ENCODE measurements at places on chromosomes 1 and 21.

GRCh38 chr1:205965036-205965884 is 22.0 kb upstream of the SLC26A9 start:
- no peak for DNase-seq

DNA sequence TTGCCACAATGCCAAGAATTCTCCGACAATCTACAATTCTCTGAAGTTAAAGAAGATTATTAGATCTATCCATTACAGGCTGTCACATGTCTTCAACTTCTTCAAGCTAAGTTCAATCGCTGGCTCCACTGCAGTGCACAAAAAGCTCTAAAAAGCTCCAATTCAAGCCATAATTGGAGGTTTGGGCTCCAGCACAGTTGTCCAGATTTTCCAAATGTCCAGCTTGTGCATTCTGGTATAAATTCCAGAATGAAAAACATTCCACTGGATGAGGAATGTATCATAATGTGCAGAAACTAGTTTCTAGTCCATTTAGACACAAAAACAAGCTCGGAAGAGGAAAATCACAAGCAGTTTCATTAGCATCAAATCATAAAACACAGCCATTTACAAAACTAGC is 138.6 kb downstream of the NRIP1 start:
- DNase-seq: no peak

GRCh38 chr21:16081304-16081703 is 351.5 kb downstream of the USP25 start:
- DNase-seq: no peak

GRCh38 chr1:208270651-208271141 is 26.5 kb upstream of the PLXNA2 start:
- DNase-seq: no peak

DNA sequence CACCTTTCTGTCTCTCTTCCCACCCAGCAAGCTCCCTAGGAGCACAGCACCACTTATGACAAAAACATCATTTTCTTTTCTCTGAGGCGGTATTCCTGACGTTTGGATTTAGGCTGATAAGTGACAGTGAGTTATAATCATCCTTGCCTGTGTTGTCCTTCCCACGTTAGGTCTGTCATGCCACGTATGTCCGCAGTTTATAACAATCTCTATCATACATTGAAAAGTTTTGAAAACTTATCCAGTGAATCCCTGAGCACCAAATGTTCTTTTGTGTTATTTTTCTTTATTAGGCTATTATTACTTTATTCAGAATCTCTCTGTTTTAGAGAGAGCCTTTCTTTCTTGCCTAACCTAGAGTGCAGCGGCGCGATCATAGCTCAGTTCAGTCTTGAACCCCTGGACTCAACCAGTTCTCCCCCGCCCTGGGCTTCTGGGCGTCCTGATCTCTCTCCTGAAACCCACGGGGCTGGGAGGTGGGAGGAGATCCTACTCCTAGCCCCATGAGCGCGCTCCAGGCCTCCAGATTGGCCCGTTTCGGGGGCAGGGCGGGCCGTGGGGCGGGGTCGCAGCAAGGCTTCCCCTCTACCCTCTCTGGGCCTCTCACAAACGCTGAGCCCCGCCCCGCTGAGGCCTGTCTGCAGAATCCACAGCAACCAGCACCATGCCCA is at the start of gene GSTM2:
Gene GSTM2, plus strand, starts transcription at position 606 of the 671 bp plus-strand sequence. Its CDS starts 59 bp downstream, at position 665.
- peak; percentile 74 for DNase-seq

DNA sequence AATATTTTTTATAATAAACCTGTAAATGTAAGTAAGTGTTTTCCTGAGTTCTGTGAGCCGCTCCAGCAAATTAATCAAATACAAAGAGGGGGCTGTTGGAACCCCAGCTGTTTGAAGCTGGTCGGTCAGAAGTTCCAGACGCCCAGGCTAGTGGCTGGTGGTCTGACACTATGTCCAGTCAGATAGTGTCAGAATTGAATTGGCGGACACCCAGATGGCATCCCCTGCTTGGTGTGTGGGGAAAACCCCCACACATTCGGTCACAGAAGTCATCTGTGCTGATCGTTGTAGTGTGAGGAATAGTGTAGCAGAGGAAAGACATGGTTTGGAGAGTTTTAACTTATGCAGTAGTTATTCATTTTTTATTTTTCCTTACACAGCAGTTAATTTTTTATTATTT is 32.4 kb downstream of the TBCE start:
- DNase-seq: no peak

DNA sequence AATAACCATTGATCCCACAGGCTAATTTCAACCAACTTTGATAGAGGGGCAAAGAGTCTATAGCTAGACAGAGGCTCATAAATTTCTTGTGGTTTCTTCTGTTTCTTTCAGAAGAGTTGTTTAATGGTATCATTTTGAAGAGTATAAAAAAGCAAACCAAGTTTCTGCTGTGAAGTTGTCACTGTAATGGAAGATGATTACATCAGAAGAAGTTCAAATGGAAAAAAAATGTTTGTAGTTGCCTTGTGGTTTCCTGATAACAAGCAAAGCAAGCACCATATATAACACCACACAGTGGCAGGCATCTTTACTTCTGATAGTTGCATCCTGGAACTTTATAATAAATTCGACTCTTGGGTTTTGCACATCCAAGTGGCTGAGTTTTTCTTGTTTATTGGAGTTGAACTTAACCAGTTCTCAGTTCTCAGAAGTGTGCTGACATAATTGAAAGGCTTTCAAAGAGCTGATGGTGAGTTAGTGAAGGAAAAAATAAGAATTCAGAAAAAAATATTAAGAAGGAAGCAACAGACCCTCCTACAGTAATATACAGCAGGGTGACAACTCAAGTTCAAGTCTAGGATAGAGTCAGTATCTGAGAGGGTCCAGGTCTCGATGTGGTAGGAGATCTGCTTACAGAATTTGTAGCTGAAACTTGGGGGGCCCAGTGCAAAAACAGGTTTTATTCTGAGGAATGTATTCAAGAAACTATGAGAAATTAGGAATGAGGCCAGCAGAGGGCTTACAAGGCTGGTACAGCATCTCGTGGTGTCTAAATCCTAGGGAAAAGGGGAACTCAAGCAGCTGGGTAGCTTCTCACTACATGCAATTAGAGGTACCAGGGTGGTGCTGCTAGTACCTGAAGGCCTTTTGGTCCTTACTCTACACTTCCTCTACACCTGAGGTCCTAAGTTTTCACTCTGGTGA is 123.5 kb downstream of the CRB1 start:
- DNase-seq: no peak

DNA sequence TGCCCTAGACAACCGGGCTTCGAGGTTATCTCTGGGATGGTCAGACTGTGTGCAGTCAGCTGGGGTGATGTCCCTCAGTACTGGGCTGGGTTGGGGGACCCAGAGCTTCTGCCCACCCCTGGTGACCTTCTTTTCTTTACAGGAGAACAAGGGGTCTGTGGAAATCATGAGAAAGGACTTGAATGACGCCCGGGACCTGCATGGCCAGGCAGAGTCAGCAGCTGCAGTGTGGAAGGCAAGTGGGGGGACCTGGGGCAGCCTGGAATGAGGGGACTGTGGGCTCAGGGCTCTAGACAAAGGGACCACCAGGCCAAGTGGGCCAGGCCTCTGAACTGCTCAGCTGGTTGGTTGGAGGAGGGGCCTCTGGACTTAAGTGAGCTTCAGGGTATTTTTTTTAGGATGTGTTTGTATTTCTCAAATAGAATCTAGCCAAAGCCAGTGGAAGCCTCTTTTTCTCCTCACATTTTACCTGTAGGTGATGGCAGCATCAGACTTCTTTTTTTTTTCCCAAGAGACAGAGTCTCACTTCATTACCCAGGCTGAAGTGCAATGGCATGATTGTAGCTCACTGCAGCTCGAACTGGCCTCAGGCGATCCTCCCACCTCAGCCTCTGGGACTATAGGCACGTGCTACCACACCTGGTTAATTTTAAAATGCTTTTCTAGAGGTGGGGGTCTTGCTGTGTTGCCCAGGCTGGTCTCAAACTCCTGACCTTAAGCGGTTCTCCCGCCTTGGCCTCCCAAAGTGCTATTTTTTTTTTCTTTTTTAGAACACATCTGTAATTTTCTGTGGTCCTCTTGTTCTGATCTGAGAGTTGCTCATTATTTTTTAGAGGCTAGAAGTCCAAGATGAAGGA is 1.9 kb downstream of the RNF187 start:
- DNase-seq: no peak

DNA sequence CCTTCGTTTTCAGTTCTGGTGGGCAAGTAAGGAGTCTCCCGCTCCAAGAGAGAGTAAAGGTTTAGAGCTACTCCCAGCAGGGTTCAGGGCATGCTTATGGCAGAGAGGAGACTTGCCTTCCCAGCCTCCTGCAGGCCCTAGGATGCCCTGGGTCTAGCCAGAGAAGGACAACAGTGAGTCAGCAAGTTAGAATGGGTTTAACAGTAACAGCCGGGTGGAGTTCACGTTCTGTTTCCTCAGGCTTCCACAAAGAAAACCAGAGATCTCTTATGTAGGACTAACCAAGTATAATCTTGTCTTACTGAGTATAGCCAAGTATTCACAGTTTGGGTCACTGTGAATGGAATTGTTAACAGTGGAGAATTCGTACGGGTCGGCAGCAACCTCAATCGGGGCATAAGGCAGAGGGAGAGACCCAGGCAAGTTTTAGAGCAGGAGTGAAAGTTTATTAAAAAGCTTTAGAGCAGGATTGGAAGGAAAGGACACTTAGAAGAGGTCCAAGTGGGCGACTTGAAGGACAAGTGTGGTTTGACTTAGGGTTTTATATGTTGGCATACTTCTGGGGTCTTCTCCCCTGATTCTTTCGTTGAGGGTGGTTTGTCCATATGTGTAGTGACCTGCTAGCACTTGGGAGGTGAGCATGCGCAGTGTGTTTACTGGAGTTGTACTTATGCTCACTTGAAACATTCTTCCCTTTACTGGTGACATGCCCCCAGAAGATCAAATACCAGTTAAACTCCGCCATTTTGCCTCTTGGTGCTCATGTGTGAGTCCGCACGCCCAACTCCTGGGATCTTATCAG is 4.5 kb downstream of the OVAAL start:
- DNase-seq: no peak

GRCh38 chr1:215282557-215282956 is 200.0 kb downstream of the KCNK2 start:
- no peak for DNase-seq

GRCh38 chr1:238476841-238477240 is 586.1 kb upstream of the ZP4 start:
- no peak for DNase-seq

GRCh38 chr1:172470149-172470548 is 26.3 kb upstream of the PIGC start:
- DNase-seq: no peak

- no peak for DNase-seq
These were observed 11.2 kb upstream of the SPRR4 start for GRCh38 chr1:152959273-152959672.

DNA sequence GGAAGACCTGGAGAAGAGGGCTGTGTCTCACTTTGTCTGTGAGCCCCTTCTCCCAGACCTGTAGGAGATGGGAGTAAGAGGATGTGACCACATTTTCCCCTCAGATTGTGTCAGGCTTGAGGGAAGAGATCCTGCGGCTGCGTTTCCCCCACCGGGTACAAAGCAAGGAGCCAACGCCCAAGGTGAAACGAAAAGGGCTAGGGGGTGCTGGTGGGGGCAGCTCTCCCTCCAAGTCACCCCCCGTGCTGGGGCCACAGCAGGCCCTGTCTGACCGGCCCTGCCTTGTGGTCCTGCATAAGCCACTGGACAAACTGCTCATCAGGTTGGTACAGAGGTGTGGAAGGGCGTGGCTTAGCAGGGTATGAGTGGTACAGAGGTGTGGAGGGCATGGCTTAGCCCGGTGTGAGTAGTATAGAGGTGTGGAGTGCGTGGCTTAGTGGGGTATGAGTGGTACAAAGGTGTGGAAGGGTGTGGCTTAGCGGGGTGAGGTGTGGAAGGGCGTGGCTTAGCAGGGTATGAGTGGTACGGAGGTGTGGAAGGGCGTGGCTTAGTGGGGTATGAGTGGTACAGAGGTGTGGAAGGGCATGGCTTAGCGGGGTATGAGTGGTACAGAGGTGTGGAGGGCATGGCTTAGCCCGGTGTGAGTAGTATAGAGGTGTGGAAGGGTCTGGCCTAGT is 30.6 kb downstream of the HYI start:
- DNase-seq: no peak

- DNase-seq: no peak
These were observed 11.6 kb upstream of the TTC39A start for GRCh38 chr1:51341876-51342496.

GRCh38 chr1:22662318-22662717 is 9.3 kb downstream of the C1QB start:
- no peak for DNase-seq

DNA sequence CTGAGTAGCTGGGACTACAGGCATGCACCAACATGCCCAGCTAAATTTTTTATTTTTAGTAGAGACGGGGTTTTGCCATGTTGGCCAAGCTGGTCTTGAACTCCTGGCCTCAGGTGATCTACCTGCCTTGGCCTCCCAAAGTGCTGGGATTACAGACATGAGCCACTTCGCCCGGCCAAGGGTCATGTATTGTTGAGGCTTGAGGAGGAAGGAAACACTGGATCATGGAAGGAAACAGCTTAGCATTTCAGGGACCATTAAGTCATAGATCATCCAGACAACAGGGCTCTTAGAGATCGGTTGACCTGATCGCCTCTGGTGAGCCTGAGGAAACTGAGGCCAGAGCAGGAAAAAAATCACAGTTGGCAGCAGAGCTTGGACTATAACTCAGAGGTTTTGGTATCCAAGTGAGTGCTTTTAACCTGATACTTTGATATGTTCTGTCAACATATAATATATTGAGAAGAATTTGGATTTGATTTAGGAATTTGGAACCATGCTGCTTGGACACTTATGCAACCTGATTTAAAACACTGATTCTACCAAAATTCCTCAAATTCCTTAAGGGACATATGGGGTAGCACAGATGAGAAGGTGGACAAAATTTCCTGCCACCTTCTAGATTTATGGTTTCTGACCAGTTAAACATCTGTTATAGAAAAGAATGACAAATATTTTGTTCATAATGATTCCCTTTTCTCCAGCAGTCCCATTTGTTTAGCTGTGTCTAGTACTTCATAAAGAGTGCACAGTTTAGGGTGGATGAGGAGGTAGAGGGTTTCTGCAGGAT is 13.1 kb upstream of the BMP8A start:
- no peak for DNase-seq

- no peak for DNase-seq
These were observed 161.5 kb downstream of the GRIK3 start for GRCh38 chr1:36872858-36873257.

DNA sequence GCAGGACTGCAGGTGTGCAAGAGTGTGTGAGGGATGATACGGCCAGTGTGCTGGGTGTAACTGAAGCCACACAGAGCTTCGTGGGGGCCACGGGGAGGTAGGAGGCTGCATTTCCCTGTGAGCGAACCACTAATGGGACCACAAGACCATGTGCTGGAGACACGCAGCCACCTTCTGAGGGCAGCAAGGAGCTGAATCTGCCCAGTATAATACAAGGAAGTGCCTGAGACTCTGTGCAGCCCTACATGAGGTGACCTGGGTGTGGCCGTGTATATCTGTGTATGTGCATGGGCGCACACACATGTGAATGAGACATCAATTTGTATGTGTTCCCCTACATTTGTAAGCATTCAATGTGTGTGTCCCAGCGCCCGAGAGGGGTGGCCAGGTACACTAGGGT is 50.8 kb downstream of the CHD5 start:
- no peak for DNase-seq

GRCh38 chr1:45394342-45394741 is 54.1 kb upstream of the MUTYH start:
- DNase-seq: no peak

- DNase-seq: no peak
These were observed 8.3 kb upstream of the SYT14 start for GRCh38 chr1:209929751-209930150.
